ENCODE measurements at places on chromosomes 12 and 14.

DNA sequence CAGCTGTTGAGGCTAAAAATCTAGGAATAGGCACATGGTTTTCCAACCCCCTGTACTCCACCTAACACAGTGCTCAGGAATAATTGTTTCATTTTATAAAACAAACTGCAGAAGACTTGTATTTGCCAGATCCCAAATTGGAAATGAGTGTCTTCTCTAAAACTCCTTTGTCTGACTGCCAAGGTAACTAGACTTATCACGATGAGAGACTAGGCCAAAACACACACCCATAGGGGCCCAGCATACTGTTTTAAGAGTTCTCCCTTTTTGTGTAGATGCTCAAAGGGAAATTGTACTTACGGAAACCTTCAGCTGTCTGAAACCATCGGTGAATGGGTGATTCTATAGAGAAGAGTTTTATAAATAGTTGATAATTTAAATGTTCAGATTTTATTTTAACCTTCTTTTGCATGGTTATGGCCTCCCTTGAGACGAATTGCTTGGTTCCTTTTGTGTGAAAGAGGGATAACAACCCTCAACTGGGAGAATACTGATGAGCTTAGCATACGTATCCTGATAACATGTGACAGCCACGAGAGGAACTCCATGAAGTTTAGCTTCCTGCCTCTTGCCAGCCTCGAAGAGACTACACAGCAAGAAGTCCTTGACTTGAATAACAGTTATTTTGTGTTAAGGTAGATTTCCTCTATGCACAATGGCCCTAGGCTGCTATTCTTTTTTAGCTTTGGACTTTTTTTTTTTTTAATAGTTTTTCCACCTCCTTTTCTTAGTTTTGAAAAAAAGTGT, 103.3 kb downstream of the PELI2 start:
- no peak for DNase-seq

GRCh38 chr14:77120771-77121743, 20.5 kb downstream of the ZDHHC22 start:
- no peak for DNase-seq

GRCh38 chr12:54287261-54288157, 7.0 kb downstream of the HNRNPA1 start:
- DNase-seq = no peak

DNA sequence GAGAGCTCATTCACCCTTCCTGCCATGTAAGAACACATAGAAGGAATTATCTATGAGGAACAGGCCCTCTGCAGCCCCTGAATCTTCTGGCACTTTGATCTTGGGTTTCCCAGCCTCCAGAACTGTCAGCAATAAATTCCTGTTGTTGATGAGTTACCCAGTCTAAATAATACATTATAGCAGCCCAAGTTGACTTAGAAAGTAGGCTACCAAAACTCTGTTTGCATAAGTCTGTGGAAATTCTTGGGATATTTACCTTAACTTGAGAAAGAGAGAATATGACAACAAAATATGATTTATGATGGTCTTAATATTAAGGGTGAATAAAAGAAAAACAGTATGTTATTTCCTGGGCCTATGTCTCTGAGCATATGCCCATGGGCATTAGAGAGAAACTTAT, 433.0 kb upstream of the LMO3 start:
- DNase-seq = no peak

GRCh38 chr12:131119936-131120335, 166.2 kb downstream of the ADGRD1 start:
- DNase-seq = no peak

- no peak for DNase-seq
Observed at GRCh38 chr12:111156304-111156703, 212.6 kb downstream of the PHETA1 start.

GRCh38 chr12:73486256-73486655, 1051.4 kb upstream of the ATXN7L3B start:
- no peak for DNase-seq

GRCh38 chr12:72110937-72111650, 161.1 kb upstream of the TRHDE start:
- DNase-seq = no peak

GRCh38 chr12:130162267-130162666, at the start of gene FZD10:
TSS of gene FZD10 (plus strand) at chr12:130162464. CDS start at chr12:130162943, 479 bp downstream.
- DNase-seq = no peak

DNA sequence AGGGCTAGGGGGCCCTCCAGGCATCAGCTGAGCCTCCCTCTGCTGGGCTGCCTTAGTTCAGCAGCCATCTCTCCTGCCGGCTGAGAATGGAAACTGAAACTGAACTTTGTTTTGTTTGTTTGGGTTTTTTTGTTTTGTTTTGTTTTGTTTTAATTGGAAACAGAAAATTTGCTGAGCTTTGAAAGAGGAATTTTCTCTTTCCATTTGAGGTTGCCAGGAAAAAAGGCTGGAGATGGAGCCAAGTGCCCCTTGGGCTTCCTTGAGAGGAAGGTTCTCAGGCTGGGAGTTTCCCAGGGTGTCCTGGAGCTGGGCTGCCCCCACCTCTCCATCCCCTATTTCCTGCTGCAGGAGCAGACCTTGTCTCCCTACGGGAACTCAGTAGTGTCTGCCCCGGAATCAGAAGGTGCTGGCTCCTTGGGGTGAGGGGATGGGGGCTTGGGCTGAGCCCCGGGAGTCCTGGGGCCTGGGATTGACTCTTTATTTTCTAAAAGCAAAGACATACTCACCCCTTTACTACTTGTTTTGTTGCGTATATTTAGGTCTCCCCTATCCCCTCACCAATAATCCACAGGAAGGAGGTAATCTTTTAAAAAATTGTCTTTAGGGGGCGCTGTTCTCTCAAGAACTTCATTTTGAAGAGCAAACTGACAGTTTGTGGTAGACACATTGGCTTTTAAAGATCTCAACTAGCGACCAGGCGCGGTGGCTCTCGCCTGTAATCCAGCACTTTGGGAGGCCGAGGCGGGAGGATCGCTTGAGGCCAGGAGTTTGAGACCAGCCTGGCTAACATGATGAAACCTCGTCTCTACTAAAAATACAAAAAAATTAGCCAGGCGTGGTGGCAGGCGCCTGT, 21.3 kb upstream of the OASL start:
- no peak for DNase-seq

- no peak for DNase-seq
Observed at GRCh38 chr12:75585330-75585729, 73.9 kb upstream of the KRR1 start.

- no peak for DNase-seq
Observed at GRCh38 chr12:41745593-41745992, 399.1 kb downstream of the GXYLT1 start.

DNA sequence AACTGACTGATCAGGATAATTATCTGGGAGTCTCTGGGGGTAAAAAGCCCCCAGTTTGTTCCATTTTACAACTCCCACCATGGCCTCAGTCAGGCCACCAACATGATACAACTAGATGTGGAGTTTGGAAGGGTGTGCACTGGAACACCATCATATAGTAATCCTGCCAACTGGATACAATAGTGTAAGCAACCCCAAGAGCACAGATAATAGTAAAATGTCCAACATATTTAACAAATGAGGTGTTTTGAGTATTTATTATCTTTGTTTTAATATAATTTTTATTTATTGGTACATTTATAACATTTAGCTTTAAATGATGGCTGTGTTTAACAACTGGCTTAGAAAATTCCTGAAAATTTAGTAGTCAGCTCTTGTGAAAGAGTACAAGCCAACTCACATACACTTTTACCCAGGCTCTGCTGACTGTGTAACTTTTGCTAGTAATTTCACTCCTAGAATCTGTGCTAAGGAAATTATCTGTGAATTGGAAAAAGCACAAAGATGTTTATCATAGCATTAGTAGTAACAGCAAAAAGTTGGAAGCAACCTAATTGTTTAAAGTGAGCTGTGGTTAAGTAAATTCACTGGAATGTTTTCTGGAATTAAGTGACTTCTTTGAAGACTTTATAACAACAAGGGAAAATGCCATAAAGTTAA, 196.8 kb downstream of the RAD51B start:
- DNase-seq = no peak

DNA sequence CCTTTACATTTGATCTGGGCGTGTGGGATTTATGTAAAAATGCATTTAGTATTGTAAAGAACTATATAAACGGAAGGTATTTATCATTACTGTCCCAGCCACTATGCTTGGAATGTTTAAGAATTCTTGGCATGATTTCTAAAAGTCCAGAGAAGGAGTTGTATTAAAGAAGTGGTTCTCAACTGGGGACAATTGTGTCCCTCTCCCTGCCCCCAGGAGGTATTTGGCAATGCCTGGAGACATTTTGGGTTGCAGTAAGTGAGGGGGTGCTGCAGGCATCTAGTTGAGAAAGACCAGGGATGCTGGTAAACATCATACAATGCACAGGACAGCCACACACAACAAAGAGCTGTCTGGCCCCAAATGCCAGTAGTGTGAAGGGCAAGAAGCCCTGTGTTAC, 7.2 kb downstream of the SLC38A1 start:
- DNase-seq = no peak

GRCh38 chr12:64171715-64172114, 50.4 kb downstream of the KICS2 start:
- no peak for DNase-seq

DNA sequence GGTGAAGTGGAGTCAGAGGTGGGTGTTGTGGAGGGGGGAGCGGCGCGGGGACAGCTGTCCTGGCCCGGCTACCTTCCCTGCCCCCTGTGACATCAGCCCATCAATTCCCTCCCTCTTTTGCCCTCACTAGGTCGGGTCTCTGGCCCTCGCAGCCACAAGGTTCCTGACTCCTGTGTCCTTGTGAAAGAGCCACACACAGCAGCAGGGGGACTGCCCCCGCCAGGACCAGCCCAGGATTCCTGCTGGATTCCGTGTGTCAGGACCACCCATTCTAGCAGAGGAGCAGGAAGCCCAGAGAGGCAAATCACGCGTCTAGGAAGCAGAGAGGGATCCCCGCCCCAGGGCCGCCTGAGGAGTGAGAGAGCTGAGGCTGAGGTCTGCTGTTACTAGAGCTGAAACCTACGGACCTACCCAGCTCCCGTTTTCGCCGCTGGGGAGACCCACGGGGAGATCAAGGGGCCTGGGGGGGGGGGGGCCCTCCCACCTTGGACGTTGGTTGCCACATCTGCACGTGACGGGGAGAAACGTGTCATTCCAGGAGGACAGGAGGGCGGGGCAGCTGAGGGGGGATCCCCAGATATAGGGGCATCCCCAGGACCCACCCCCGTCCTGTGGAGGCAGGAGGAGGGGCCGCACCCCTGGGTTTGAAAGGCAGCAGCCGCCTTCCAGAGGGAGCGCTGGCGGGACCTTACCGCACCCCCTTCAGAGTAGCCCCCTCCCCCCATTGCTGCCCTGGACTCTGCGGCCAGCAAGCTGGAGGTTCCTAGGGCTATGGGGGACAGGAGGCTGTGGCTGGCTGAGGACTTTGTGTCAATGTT, 12.5 kb upstream of the INF2 start:
- no peak for DNase-seq

- DNase-seq = no peak
Observed at GRCh38 chr14:68269136-68269927, 449.8 kb downstream of the RAD51B start.

GRCh38 chr12:91561301-91561957, 378.8 kb upstream of the DCN start:
- DNase-seq = no peak

DNA sequence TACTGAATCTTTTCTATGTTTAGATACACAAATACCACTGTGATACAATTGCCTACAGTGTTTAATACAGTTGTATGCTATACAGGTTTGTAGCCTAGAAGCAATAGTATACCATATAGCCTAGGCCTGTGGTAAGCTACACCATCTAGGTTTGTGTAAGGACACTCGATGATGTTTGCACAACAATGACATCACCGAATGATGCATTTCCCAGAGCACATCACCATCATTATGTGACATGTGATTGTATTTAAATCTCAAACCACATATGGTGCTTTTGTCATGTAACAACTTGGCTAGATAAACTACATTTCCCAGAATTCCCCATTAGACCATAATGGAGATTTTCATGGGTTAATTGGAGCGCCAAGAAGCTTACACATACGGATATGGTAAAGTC, 128.4 kb upstream of the CPNE8 start:
- DNase-seq = no peak

- no peak for DNase-seq
Observed at GRCh38 chr12:51850965-51851299, 2.4 kb upstream of the FIGNL2 start.

DNA sequence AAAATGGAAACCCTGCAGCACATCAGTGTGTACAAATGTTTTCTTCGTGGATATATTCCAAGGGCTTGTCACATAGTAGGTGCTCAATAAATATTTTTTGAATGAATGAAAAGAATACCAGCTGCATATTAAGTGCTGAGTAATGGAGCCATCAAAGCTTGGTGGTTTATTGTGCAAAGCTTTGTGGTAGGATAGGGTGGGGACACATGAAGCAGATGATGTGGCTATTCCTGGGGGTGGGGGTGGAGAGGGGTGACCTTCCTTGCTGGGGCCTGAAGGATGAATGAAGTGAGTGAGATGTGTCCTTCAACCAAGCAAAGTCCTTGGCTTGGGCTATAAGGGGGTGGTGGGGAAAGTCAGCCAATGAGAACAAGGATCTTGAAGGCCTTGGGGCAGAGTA, 4.3 kb upstream of the KRT81 start:
- no peak for DNase-seq

GRCh38 chr12:81819991-81820633, 61.0 kb upstream of the PPFIA2 start:
- DNase-seq = no peak
